Ecto neural progenitor cell (in vitro differentiated cells): ENCODE measurements at places on chromosomes 1 and 21.

- DNase-seq, result no peak
Observed at GRCh38 chr21:21715266-21715969, 717.2 kb downstream of the NCAM2 start.

GRCh38 chr1:214967865-214968575, 114.5 kb upstream of the KCNK2 start:
- no peak for DNase-seq

DNA sequence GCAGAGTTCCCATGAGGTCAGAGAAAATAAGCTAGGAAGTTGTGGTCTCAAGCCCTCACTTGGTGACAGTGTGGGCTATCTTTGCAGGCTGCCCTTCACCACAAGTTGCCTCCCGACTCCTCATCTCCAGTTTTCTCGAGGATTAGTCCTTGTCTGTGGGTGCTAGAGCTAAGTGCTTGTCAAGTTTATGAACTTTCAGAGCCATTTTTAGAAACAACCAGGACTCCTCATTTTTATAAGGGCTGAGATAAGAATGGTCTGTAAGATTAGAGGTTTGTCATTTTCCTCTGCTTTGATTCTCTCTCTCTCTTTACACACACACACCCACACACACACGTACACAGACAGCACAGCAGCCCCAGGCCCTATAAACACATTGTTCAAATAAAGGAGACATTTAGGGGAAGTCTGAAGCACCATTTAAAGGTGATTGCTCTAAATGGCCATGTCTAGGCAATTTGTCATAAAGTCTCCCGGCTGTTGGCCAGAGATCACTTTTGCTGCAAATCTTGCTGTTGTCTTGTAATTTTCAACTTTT, 127.2 kb downstream of the LACTBL1 start:
- no peak for DNase-seq

- no peak for DNase-seq
Observed at GRCh38 chr1:63634471-63634870, 41.3 kb downstream of the PGM1 start.

DNA sequence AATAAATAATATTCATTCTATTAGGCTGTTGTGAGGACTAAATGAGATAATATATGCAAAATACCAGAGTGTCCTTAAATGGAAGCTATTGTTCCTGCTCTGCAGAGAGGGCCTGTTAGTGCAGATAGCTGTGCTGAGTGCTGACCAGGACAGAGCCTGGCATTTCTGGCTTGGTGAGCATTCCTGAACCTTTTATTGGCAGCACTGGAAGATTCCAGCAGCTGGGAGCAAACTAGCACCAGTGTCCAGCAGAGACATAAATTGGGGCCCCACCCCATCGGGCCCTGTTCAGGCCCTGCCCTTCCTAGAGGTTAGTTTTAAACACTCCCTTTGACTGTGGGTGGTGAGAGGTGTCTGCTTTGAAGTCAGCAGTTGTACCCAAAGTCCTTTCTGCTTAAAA, 85.9 kb upstream of the GADD45A start:
- no peak for DNase-seq

GRCh38 chr1:2291577-2291976, 63.5 kb downstream of the SKI start:
- DNase-seq, result no peak
